GM10248 (cell line): ENCODE measurements at places on chromosomes 13 and 19.

GRCh38 chr13:47146991-47147811 lies 250.3 kb upstream of the HTR2A start:
- peak; percentile 41 for DNase-seq

GRCh38 chr13:88676016-88676415 lies 1004.8 kb downstream of the SLITRK5 start:
- no peak for DNase-seq

DNA sequence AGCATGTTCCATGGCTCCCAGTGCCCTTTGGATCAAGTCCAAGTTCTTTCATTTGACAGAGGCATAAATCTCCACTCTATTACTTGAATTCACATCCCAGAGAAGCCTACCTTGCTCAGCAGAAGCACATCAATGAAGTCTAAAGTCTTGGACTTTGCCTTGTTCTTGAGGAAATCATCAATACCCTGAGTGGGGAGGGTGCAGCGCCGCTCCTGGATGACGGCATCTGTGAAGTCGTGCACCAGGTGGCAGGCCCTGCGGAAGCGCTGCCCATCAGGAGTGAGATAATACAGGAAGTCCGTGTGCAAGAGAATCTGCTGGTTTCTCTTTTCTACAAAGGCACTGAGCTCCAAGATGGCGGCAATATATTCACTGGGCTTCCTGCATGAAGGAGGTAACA lies 10.6 kb downstream of the CYP4F11 start:
- DNase-seq: no peak

- DNase-seq: no peak
These were observed 38.8 kb downstream of the ZNF506 start for GRCh38 chr19:19782783-19783182.

DNA sequence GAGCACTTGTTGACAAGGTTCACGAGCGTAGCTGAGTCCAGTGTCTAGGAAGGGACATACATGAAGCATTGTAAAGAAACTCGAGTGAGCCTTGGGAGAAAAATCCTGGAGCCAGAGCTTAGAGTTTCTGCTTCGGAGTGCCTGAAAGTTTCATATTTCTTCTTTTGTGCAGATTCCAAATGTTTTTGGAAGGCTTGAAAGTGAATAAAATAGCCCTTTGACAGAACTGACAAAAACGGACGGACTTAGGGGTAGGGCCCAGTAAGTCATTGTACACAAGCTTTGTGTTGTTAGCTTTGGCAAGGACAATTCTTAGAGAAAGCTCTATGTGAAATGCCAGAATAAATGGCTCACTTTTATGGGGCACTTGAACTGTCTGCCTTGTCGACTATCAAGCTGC lies 2.8 kb downstream of the RNF113B start:
- no peak for DNase-seq

DNA sequence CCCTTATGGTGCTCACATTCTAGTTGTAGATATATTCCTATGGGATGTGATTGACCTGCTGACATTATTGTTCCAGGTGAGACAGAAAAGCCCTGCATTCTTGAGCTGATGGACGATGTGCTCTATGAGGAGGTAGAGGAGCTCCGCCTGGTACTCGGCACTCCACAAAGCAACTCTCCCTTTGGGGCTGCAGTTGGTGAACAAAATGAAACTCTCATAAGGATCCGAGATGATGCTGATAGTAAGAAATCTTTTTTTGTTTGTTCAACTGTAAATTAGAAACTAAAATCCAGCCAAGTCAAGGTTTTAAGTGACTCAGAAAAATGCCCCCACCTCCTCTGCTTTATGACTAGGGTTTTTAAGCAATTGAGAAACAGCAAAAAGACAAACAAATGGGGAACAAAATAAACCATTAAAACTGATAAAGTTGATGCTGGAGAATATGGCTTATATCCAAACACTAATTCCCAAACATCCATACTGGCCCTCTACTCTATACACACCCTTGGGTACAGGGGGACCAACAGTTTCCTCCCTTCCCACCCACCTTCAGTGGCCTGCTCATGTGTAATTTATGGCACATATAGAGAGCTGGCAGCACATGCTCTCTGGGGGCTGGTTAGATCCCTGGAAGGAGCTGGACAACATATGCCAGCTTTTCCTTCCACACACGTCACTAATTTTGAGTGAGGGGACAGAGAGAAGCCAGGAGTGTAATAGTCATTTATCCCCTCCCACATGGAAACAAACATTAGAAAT lies 139.6 kb downstream of the STOML3 start:
- DNase-seq: no peak

- no peak for DNase-seq
These were observed 211.6 kb downstream of the SHISA2 start for GRCh38 chr13:25840261-25840660.

GRCh38 chr13:94548821-94549231 lies 47.1 kb downstream of the TGDS start:
- peak; percentile 50 for DNase-seq

- DNase-seq: no peak
These were observed 16.2 kb downstream of the SOX21 start for GRCh38 chr13:94696171-94696570.

GRCh38 chr19:57558525-57558924 lies 1.1 kb downstream of the ZNF550 start:
- no peak for DNase-seq

- DNase-seq: no peak
These were observed 143.9 kb upstream of the ZNF536 start for GRCh38 chr19:30228113-30228834.

GRCh38 chr19:3320354-3320670 lies 46.1 kb upstream of the NFIC start:
- no peak for DNase-seq

GRCh38 chr19:50520822-50521465 lies 7.2 kb upstream of the ASPDH start:
- DNase-seq: no peak

DNA sequence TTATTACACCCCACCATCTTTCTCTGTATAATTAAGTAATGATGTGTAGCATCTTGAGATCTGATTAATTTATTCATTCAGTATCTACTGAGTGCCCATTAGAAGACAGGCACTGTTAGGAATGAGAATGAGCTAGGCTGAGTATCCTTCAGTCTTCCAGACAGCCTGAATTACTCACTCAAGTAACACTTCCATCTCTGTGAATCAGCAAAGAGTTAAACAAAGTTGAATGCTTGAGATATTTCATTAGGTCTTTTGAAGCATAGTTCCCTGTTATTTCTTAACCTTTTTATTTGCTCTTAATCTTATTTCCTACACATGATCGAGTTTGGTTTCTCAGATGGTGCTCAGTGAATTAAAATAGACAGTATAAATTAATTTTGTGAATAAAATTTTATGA lies 413.7 kb downstream of the DCT start:
- DNase-seq: no peak

GRCh38 chr13:44825953-44826352 lies 163.3 kb downstream of the NUFIP1 start:
- no peak for DNase-seq

- DNase-seq: no peak
These were observed 2.9 kb downstream of the SBNO2 start for GRCh38 chr19:1170938-1171754.

- DNase-seq: no peak
These were observed 183.5 kb downstream of the UQCRFS1 start for GRCh38 chr19:29029268-29029958.

- peak; percentile 90 for DNase-seq
These were observed 436 bp upstream of the BBC3 start for GRCh38 chr19:47231215-47232054.

DNA sequence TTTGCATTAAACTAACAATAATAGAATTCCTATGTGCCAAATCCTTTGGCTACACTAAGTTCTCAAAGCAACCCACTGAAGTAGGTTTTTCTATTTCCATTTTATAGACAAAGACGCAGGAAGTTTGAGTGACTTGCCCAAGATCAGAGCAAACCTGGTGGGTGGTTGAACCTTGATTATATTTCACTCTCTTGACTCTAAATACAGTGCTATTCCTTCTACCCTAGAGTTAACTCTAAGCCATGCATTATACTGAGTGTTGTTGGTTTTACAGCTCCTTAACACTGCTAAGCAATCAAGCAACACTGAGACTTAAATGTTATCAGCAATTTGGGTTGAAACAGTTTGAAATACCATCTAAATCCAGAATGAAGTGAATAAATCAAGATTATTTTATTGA lies 813.6 kb upstream of the GPC6 start:
- DNase-seq: no peak

- no peak for DNase-seq
These were observed 646.0 kb upstream of the SLITRK6 start for GRCh38 chr13:86445206-86445605.

DNA sequence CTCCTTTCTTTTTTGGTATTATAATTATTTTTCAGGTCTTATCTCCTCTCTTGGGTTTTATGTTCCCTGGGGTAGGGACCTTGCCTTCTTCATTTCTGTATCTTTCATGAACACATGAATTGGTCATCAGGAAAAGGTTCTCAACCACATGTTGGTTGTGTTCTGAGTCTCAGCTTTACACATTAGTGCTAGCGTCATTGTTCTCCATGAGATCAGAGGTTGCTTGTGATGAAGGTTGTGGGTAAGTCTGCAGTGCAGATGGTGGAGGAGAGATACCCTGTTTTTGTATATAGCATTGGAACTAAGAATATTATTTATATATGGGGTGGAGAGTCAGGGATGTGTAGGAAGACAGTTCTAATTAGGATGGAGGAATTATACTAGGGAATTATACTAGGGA lies 24.5 kb upstream of the CEACAM8 start:
- no peak for DNase-seq

GRCh38 chr13:67048084-67048820 lies 181.9 kb downstream of the PCDH9 start:
- DNase-seq: peak; percentile 1

GRCh38 chr13:97395447-97396136 lies 38.4 kb upstream of the RAP2A start:
- no peak for DNase-seq

DNA sequence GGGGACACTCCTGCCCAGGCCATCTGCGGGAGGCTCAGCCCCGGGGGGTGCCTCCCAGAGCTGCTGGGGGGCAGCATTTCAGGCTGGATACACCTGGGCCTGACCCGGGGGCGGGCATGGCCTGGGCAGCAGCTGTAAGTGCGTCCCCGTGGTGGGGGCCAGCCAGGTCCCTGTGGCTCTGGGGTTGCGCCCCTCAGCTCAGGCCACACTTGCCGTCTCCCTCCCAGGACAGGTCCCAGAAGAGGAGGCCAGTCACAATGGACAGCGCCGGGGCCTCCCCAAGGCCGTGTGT lies 11.6 kb downstream of the CBARP start:
- DNase-seq: no peak

DNA sequence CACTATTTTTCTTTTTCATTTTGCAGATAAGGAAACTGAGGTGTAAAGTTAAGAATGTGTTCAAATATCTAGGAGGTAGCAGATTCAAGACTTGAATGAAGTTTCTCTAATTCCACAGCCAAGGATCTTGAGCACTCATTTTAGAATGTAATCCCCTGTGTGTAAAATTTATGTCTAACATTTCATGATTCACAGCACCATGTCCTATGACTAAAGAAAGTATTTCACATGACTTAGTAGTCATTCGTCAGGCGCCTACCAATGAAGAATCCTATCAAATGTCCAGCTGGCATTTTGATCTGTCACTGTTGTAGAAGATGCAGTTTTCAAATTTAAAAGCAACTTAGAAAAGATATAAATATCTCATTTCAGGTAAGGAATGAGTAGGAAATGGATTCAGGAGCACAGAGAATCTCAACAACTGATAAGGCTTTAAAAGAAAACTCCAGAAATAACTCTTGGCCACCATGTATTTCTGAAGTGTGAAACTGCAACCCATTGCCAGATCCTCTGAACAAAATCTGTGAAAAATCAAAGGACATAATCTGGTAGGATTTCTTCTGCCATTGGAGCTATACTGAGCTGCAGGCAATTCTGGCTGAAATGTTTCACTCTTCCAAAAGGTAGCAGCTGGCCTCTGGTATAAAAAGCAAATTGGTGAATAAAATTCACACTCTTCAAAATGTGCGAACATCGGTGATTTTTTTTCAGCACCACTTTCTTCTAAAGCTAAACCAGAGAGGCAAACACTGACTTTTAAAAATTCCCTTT lies 92.2 kb downstream of the DCLK1 start:
- no peak for DNase-seq

DNA sequence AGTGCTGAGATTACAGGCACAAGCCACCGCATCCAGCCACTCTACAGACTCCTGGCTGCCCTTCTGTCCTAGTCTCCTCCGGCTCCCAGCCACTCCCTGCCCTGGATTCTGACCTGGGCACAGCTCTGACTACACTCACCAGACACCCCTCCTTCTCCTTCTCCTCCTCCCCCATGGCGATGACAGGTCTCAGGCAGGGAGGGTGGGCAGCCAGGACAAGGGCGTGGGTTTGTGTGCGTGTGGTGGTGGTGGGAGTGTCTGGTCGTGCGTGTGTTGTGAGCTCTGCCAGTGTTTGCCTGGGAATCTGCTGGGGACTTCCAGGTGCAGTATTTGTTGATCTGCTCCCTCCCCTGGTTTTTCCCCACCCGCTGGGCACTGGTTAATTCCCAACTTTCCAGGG lies 3.0 kb upstream of the NCCRP1 start:
- DNase-seq: no peak

DNA sequence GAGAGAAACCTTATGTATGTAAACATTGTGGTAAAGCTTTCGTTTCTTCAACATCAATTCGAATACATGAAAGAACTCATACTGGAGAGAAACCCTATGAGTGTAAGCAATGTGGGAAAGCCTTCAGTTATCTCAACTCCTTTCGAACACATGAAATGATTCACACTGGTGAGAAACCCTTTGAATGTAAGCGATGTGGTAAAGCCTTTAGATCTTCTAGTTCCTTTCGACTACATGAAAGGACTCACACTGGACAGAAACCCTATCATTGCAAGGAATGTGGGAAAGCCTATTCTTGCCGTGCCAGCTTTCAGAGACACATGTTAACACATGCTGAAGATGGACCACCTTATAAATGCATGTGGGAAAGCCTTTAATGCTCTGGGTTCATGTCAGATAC lies 24.7 kb downstream of the ZNF136 start:
- no peak for DNase-seq

DNA sequence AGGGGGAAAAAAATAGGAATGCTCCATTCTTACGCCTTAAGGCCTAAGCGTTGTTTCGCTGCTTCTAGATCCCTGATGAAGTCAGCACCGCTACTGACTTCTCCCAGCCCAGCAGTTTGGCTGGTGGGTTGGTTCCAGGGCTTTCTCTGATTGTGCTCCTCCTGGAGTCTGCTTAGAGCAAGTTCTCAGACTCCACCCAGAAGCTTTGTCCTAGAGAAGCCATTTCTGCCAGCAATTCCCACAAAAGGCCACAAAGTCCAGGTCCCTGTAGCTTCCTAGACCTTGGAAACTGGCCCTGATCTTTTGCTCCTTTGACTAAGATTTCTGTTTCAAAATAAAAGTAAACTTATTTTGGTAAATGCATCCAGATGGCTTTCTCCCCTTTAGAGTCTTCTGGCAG lies 65.4 kb downstream of the KCTD12 start:
- DNase-seq: no peak

GRCh38 chr19:58355215-58355796 lies 2.0 kb upstream of the A1BG start:
- no peak for DNase-seq

- DNase-seq: peak; percentile 76
These were observed 47.0 kb upstream of the PNMA8B start for GRCh38 chr19:46542428-46543230.

- no peak for DNase-seq
These were observed 22.1 kb downstream of the STARD13 start for GRCh38 chr13:33263484-33263883.

- no peak for DNase-seq
These were observed 42.6 kb downstream of the ZNF146 start for GRCh38 chr19:36257520-36257876.

GRCh38 chr13:56755181-56755935 lies 385.4 kb upstream of the PRR20A start:
- DNase-seq: no peak

GRCh38 chr13:45915686-45916439 lies 64.3 kb upstream of the SIAH3 start:
- DNase-seq: no peak
